Activated T-cell treated with anti-CD3 and anti-CD28 coated beads, Interleukin-2, amount 50 U/mL, for 48 hours (primary cell): ENCODE measurements at places on chromosomes 4 and X.

DNA sequence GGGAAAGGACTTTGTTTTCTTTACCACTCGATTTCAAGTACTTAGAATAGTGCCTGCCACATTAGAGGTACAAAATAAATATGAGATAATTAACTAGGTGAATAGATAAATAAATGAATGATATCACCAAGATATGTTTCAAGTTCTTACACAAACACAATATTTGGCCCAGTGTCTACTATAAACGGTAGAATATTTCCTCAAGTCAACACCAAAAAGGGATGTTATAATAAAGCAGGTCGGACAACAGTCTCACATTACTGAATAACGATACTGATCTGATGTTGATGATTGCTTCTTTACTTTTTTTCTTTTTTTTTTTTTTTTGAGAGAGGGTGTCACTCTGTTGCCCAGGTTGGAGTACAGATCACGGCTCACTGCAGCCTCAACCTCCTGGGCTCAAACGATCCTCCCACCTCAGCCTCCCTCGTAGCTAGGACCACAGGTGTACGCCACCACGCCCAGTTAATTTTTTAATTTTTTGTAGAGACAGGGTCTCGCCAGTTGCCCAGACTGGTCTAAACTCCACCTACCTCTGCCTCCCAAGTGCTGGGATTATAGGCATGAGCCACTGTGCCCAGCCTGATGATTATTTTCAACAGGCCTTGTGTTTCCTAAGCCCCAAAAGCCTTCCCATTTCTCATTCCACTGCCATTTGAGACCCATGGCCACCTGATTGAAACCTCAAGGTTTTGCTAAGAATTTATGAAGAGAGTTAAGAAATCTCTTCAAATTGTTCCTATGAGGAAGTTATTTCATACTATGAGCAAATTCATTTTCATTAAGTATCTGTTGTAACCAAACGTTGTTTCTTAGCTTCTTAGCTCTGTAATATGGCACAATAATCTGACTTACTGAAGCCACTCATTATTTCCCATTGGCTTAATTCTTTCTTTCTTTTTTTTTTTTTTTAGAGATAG lies 2.3 kb downstream of the MANBA start:
- no peak for DNase-seq

- no peak for DNase-seq
Measured at GRCh38 chr4:142961866-142962265, 115.8 kb upstream of the INPP4B start.

DNA sequence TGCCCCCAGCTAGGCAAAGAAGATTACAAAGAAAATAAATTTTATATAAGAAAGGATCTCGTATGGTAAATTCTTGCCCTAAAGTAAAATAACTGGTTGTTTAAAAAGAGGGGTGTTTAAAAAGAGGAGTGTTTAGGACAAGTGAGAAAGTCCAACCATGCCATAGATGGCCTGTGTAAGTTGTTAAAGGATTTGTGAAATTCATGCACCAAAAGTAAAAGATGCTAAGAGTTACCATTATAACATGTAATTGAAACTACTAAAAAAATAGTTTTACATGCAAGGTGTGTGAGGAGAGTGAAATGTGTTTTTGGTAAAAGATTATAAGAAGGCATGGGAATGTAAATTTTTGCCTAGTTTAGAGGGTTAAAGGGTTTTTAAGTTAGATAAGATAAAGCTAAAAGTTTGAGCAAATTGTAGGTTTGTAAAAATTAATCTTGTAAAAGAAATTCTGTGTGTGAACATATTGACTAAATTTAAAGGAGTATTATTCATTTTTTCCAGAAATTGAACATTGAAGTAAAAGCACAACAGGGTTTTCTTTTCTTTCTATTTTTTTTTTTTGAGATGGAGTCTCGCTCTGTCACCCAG lies 20.1 kb downstream of the HTT-AS start:
- DNase-seq: no peak

DNA sequence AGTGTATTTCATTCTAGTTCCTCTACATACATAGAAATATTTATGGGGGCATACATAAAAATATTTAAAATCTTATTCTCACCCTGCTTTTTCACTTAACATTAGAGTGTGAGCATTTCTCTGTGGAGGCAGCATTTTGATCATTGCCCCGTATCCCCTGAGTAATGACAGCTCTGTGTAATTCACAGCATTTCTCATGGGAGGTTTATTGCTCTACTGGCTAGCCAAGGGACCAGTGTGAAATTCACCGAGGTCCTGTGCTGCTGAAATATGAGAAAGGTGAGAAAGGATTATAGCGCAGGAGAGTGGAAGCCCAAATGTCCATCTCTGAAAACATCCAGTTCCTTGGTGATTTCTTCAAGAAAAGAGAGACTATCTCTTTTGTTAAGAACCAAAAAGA lies 22.9 kb downstream of the PDGFC start:
- no peak for DNase-seq

DNA sequence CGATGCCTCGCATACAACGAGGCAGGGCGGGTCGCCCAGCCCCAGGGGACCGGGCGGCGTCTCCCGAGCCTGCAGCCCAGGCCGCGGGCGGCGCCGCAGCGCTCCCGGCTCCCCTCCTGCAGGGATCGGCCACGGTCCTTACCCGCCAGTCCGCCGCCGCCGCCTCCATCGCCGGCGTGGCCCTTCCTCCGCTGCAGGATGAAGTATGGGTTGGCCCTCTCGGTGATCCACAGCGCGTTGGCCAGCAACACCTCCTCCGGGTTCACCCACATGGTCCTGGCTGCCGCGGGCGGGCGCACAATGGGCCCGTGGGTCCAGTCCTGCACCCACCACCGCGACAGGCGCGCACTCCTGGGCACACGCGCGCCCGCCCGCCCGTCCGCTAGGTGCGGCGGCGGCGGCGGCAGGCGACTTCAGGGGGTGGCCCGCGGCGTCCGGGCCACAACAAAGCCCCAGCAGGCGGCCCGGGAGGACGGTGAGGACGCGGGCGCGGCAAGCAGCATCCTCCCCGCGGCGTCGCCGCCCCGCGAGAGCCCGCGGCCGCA lies 339 bp downstream of the TBC1D9 start:
- DNase-seq: peak; percentile 29
